PC-9 (cell line): ENCODE measurements at places on chromosomes 3 and 15.

GRCh38 chr15:42876224-42876623 is 44.4 kb downstream of the TTBK2 start:
- H3K4me3 ChIP-seq: no peak overlapping the region
- H3K36me3 ChIP-seq: no peaks in the 10 kb centered on the region
- H3K27me3 ChIP-seq: no peaks in the 10 kb centered on the region
- H3K27ac ChIP-seq: no peak overlapping the region
- no peaks in the 10 kb centered on the region for H3K4me1 ChIP-seq
- no peak for DNase-seq

DNA sequence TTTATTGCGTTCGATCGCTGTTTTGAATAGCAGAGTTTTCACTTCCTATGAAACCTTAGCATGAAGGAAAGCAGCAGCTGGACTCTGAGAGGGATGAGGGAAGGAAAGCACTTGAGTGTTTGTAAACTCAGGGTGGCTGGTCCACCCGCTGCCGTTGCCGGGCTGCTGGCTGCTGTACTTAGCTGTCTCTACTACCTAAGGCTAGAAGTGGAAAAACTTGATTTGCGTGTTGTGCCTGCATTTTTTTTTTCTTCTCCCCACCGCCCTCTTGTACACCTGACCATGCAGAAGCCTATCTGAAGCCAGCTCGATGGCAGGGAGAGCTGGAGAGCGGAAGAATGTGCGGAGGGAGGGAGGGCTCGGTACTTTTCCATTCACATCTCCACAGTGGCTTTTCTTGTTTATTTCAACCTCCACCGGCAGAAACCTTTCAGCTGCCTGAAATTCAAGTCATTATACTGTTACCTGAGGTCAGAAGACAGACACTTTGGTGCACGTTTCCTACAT is 4.8 kb upstream of the BCL6 start:
- H3K4me3 ChIP-seq: peak overlapping the region; percentile 50
- no peaks in the 10 kb centered on the region for H3K27me3 ChIP-seq
- peaks cover 57% of the 10 kb centered on the region for H3K4me1 ChIP-seq
- no peaks in the 10 kb centered on the region for H3K36me3 ChIP-seq
- peak overlapping the region; percentile 83 for H3K27ac ChIP-seq
- DNase-seq: peak; percentile 93

- DNase-seq: no peak
- no peaks in the 10 kb centered on the region for H3K27me3 ChIP-seq
- no peak overlapping the region for H3K27ac ChIP-seq
- no peaks in the 10 kb centered on the region for H3K36me3 ChIP-seq
Observed at GRCh38 chr3:146425341-146425740, 44.0 kb downstream of the PLSCR2 start.

DNA sequence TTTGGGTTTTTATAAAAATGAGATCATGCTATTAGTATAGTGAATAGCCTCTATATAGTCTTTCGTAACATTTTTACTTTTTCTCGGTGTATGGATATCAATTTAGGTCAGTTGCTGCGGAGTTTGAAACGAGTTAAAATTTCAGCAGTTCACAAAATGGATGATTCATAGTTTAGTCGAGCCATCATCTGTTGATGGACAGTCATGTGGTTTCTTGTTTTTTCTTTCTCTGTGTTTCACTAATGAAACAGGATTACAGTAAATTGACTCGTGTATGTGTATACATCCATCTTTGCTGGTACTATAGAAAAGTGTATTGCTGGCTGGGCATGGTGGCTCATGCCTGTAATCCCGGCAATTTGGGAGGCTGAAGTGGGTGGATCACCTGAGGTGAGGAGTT is 106.8 kb downstream of the IGF1R start:
- H3K4me3 ChIP-seq: no peak overlapping the region
- H3K27me3 ChIP-seq: no peaks in the 10 kb centered on the region
- H3K36me3 ChIP-seq: no peaks in the 10 kb centered on the region
- no peak for DNase-seq
- no peak overlapping the region for H3K27ac ChIP-seq

- DNase-seq: no peak
- no peaks in the 10 kb centered on the region for H3K36me3 ChIP-seq
- H3K4me1 ChIP-seq: no peaks in the 10 kb centered on the region
Observed at GRCh38 chr3:46860017-46860809, 3.0 kb downstream of the MYL3 start.

DNA sequence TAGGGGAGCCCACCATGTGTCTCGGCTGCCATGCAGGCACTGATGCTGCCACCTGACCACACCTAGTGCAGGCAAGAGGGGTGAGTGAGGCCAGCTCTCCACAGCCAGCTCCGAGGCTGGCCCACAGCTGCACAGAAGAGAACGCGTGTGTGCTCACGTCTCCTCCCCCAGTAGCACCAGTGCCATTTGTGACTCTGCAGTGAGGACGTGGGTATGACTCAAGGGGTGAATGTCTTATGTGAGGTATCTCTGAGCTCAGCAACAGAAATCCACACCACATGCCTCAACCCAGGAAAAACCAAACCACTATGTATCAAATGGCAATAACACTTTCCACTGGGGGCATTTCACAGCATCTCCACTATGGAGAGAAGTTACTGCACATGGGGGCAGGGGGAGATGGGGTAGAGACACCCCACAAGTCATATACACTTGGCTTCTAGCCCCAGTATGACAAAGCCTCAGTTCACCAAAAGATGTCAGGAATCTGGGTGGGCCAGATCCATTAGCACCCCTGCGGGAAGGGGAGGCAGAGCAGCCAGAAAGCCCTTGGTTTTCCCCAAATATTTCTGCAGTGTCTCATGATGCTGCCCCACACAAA is 87.6 kb downstream of the LRIG1 start:
- H3K4me3 ChIP-seq: no peak overlapping the region
- H3K36me3 ChIP-seq: no peaks in the 10 kb centered on the region
- no peak overlapping the region for H3K27ac ChIP-seq
- H3K27me3 ChIP-seq: no peaks in the 10 kb centered on the region
- DNase-seq: no peak

- DNase-seq: no peak
- no peak overlapping the region for H3K27ac ChIP-seq
- no peaks in the 10 kb centered on the region; the same call in 1 of the 2 replicates for H3K36me3 ChIP-seq
- H3K27me3 ChIP-seq: no peaks in the 10 kb centered on the region
Observed at GRCh38 chr15:96353416-96353929, 23.0 kb downstream of the NR2F2 start.

- no peak overlapping the region for H3K4me3 ChIP-seq
- no peaks in the 10 kb centered on the region for H3K27me3 ChIP-seq
- H3K36me3 ChIP-seq: no peaks in the 10 kb centered on the region
- no peak for DNase-seq
Observed at GRCh38 chr3:49616061-49616460, 58.1 kb upstream of the APEH start.

DNA sequence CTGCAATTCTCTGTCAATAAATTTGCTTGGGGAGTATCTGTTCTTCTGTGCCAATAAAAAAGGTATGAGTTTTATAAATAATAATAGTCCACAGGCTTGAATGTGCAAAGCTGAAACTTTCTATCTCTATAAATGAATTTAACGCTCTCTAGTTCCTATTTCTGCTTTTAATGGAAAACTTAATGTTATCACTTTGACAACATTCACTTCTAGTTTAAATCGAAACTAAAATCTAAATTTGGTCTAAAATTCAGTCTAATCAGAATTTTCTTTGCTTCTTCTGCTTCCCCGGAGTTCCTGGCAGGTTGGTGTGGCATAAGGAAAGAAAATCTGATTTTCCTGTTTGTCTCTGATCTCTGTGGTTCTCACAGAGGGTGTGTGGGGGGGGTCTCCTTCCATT is 450.1 kb upstream of the TBL1XR1 start:
- H3K36me3 ChIP-seq: no peaks in the 10 kb centered on the region
- no peaks in the 10 kb centered on the region for H3K27me3 ChIP-seq
- H3K27ac ChIP-seq: no peak overlapping the region
- H3K4me1 ChIP-seq: no peaks in the 10 kb centered on the region
- H3K4me3 ChIP-seq: no peak overlapping the region
- no peak for DNase-seq

GRCh38 chr3:171383206-171384018 is 76.8 kb downstream of the TNIK start:
- no peaks in the 10 kb centered on the region for H3K27me3 ChIP-seq
- no peak overlapping the region for H3K4me3 ChIP-seq
- no peaks in the 10 kb centered on the region for H3K36me3 ChIP-seq
- no peak overlapping the region for H3K27ac ChIP-seq
- peak; percentile 52 for DNase-seq
- H3K4me1 ChIP-seq: peaks cover 22% of the 10 kb centered on the region

DNA sequence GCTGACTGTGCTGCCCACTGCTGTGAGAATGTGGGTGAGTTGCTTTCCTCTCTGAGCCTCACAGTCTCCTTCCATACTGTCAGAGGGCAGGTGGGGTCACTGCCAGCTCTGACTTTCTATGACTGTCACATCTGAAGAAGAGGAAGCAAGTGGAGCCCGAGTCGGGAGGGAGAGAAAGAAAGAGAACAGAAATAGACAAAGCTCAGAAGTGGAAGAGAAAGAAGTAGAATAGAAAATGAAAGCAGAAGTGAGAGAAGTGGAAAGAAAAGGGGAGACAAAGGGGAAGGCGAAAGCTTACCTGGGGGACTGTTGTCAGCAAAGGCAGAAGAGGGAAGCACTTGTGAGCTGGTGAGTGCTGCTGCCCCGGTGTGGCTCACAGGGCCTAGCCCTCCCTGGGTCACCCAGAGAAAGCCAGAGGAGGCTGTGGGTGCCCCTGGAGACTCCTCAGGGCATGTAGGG is 57.9 kb downstream of the EPHB1 start:
- no peaks in the 10 kb centered on the region for H3K36me3 ChIP-seq
- H3K27ac ChIP-seq: no peak overlapping the region
- no peak overlapping the region for H3K4me3 ChIP-seq
- peaks cover 25% of the 10 kb centered on the region; the same call in 1 of the 2 replicates for H3K27me3 ChIP-seq
- no peak for DNase-seq

DNA sequence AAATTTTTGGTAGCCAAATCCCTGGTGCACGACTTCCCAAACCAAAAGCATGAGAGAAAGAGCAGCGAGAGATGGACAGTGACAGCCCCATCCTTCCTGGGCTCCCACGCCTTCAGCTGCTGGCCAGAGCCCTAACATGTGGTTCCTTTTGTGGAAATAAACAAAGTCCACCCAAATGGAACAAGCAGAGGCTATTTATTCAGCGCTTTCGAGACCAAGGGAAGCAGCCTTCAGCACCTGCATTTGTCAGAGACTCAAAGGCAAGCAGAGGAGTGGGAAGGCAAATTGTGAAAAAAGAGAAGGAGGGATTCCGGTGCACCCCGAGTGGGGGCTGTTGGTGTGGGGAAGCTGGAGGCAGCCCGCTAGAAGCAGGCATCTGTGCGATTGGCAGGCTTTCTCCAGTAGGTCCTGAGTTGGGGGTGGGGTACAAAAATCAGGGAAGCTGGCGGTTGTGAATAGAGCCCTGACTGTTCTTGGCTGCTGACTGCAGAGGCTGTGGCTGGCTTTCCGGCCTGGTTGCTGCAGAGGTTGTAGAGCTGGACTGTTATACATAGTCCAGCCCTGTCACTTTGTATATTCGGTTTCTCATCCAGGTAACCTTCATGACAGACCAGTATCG is 427.2 kb downstream of the OCA2 start:
- H3K36me3 ChIP-seq: no peaks in the 10 kb centered on the region
- DNase-seq: no peak
- H3K27me3 ChIP-seq: peaks cover 37% of the 10 kb centered on the region
- H3K27ac ChIP-seq: no peak overlapping the region

GRCh38 chr3:119463171-119464169 is at the start of gene TMEM39A:
TMEM39A (minus strand) TSS chr3:119463615; CDS start chr3:119462074, 1,541 bp downstream.
- H3K27ac ChIP-seq: peak within 1 kb of the TSS; percentile 56
- H3K27me3 ChIP-seq: no peaks in the 10 kb centered on the region
- peaks cover 17% of the 10 kb centered on the region for H3K4me1 ChIP-seq
- H3K36me3 ChIP-seq: peaks cover 34% of the 10 kb centered on the region
- peak; percentile 92 for DNase-seq

DNA sequence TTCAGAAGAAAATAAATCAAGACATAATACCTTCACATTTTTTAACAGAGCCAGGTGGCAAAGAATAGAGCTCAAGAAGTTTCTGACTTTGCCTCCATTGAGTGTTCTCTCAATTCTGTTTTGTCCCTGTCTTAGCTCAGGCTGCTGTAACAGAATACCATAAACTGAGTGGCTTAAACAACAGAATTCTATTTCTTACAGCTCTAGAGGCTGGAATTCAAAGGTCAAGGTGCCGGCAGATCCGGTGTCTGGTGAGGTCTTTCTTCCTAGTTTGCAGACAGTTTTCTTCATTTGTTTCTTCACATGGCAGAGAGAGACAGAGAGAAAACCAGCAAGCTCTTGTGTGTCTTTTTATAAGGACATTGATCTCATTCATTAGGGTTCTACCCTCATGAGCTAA is 25.6 kb downstream of the IQCH start:
- DNase-seq: no peak
- no peaks in the 10 kb centered on the region for H3K4me1 ChIP-seq
- no peak overlapping the region for H3K27ac ChIP-seq
- H3K27me3 ChIP-seq: no peaks in the 10 kb centered on the region
- no peaks in the 10 kb centered on the region for H3K36me3 ChIP-seq
- H3K4me3 ChIP-seq: no peak overlapping the region

DNA sequence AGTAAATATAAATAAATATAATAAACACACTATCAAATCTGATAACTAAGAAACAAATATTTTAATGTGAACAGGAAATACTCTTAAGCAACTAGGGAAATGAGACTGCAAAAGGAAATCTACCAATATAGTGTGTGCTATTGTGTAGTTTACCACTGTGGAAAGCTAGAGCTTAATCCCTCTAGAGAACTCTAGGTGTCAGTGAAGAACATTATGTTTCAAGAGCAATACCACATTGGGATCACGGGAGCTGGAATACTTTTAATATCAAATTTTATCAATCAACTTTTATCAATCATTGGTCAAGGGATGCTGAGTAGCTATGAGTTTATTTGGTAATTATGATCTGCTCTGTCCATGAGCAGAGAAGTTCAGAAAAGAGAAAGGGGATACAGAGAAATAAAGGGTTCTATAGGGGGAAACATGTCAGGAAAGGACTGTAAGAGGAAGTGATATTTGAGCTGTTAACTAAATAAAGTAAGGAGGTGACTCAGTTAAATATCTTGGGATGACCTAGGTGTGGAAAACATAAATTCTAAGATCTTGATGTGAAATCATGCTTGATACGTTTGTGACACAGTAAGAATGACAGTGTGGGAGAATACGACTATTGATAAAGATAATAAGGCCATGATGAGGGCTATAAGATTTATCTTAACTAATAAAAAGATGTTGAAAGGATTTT is 762.2 kb upstream of the ALCAM start:
- no peak for DNase-seq
- no peak overlapping the region for H3K27ac ChIP-seq
- peak overlapping the region; percentile 11; the same call in 1 of the 2 replicates for H3K4me3 ChIP-seq
- H3K36me3 ChIP-seq: no peaks in the 10 kb centered on the region
- peaks cover 8% of the 10 kb centered on the region for H3K4me1 ChIP-seq

DNA sequence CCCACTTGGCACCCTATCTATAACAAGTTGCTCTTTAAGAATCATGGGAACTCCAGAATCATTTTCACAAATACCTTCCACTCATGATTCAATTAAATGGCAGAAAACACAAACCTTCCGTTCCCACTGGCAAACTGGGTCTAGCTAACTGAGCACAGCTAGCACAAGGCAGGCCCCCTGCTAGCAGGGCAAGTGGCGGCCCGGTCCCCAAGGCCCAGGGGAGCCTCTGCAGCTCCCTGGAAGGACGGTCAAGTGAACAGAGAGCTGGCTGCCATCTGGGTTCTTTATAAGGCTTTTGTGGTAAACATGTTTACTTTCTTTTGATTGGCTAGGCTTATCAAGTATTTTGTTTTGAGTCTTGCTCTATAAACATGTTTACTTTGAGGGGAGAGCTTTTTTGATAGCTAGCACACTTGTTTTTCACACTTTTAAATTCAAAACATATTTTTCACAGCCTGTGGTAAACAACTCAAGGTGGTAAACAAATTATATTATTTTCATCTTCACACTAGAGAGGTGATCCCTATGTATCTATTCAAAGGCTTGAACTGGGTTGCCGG is 81.4 kb downstream of the FOXP1 start:
- H3K36me3 ChIP-seq: no peaks in the 10 kb centered on the region
- no peaks in the 10 kb centered on the region for H3K27me3 ChIP-seq
- H3K4me3 ChIP-seq: no peak overlapping the region
- DNase-seq: no peak
